ENCODE measurements at places on chromosomes 2 and 18. TPM values are rescaled to one million over a fixed set of nuclear protein-coding genes. Genes with fewer than 3 reads are reported as not detected.

DNA sequence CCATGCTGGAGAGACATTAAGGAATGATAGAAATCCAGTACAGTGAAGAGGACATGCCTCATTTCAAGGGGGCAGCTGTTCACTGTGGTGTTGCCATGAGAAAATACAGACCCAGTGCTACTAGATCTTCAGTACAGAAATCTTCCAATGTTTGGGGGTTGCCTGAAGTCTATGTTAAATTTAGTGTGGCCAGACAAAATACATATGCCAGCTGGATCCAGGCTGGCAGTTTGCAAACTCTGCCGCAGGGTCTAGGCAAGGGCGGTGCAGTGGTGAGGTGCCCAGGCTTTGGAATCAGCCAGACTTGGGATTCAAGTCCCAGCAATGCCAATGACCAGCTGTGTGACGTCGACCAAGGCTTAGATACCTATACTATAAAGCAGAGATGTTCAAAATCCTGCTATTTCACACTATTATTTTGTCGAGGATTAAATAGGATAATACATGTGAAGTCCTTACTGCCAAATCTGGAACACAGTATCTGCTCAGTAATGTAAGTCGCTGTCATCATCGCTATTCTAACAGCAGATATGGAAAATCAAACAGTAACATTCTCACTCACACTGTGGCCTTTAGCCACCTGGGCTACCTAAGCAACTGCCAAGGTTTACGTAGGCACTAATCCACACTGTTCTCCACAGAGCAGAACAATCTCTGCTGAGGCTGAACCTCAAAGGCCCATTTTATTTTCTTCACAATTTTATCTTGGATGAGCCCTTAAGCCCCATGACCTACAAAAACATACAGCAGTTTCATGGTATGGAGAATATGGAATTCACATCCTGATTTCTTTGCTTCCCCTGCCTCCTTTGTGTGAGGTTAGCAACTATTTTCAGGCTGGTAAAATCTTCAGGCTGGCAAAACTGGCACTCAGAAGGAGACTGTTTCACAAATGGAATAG lies 5.9 kb upstream of the TMSB10 start:
- no peak overlapping the region for H3K27ac ChIP-seq
- H3K27me3 ChIP-seq, result peaks cover 7% of the 10 kb centered on the region
- peaks cover 15% of the 10 kb centered on the region for H3K4me1 ChIP-seq
- no peak for DNase-seq

DNA sequence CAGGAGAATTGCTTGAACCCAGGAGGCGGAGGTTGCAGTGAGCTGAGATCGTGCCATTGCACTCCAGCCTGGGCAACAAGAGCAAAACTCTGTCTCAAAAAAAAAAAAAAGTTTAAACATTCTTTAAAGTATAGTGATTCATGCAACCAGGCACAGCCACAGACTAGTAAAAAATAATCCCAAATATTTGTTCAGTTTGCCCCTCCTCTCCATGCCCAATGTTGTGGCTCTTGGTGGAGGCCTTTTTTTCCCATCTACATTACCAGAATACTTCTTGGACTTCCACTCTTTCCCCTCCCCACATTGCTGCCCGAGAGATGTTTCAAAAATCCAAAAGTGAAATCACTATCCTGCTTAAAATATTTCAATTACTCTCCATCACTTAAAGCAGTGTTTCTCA lies 5.1 kb upstream of the MALT1 start:
- DNase-seq, result no peak
- H3K36me3 ChIP-seq, result peaks cover 3% of the 10 kb centered on the region
- H3K4me3 ChIP-seq, result no peak overlapping the region
- H3K4me1 ChIP-seq, result peaks cover 20% of the 10 kb centered on the region

- H3K36me3 ChIP-seq, result peaks cover 30% of the 10 kb centered on the region
- H3K4me3 ChIP-seq, result no peak overlapping the region
- no peak for DNase-seq
- H3K4me1 ChIP-seq, result no peaks in the 10 kb centered on the region
- H3K27me3 ChIP-seq, result no peaks in the 10 kb centered on the region
These were observed 47.6 kb downstream of the RALBP1 start for GRCh38 chr18:9522952-9523351.

DNA sequence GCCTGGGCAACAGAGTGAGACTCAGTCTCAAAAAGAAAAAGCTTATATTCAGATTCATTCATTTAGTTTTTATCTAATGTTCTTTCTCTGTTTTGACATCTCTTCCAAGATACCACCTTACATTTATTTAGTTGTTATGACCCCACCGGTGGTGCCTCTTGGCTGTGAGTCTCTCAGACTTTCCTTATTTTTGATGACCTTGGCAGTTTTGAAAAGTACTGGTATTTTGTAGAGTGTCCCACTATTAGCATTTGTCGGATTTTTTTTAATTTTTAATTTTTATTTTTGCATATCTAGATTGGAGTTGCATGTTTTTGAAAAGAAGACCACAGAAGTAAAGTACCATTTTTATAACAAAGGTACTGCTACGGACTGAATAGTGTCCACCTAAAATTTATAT lies 351.7 kb upstream of the KYNU start:
- H3K4me1 ChIP-seq, result no peaks in the 10 kb centered on the region
- H3K4me3 ChIP-seq, result no peak overlapping the region
- no peaks in the 10 kb centered on the region for H3K36me3 ChIP-seq
- no peak for DNase-seq
- no peaks in the 10 kb centered on the region for H3K27me3 ChIP-seq

CNRIP1 gene
- 21.8 TPM for total RNA-seq

DNA sequence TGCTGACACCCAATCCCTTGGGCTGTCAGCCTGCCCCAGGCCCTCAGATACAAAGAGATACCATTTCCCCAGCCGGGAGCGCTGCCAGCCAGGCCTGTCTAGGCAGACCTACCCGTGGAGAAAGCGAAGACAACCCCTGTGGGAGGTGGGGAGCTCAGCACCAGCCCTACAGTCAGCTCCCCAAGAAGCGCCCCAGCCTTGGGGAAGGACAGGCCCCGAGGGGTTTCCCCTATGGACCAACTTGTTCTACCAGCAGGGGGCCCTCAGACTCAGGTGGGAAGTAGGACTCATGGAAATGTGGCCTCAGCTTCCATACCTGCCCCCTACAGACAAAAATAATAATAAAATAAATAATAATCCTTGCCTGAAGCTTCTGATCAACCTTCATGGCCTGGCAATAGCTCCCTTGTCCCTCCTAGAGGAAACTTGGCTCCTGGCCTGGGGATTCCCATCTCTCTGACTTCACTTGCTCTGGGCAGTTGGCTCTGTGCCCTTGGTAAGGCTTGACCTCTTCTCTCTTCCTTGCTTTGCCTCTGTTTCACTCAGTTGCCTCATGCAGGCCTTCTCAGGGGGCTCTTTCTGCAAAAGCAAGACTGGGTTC lies 7.0 kb downstream of the SLC35F6 start:
- peak; percentile 33 for DNase-seq
- H3K27ac ChIP-seq, result no peak overlapping the region
- no peak overlapping the region for H3K4me3 ChIP-seq
- no peaks in the 10 kb centered on the region for H3K36me3 ChIP-seq

- H3K4me1 ChIP-seq, result peaks cover 4% of the 10 kb centered on the region
- H3K4me3 ChIP-seq, result no peak overlapping the region
- DNase-seq, result no peak
- peaks cover 5% of the 10 kb centered on the region for H3K27me3 ChIP-seq
These were observed 59.1 kb downstream of the FARP2 start for GRCh38 chr2:241415196-241415595.

VIL1 gene
- total RNA-seq, result 0.44 TPM

- H3K27ac ChIP-seq, result no peak overlapping the region
- H3K36me3 ChIP-seq, result peaks cover 5% of the 10 kb centered on the region
- H3K4me3 ChIP-seq, result peak overlapping the region; percentile 14
- peaks cover under 1% of the 10 kb centered on the region for H3K27me3 ChIP-seq
- no peaks in the 10 kb centered on the region for H3K4me1 ChIP-seq
- no peak for DNase-seq
These were observed 8.3 kb upstream of the CFLAR start for GRCh38 chr2:201107624-201108023.

NEURL3 gene
- total RNA-seq, result not detected

TEX44 gene
- total RNA-seq, result not detected

HJURP gene
- 11.4 TPM for total RNA-seq

DNA sequence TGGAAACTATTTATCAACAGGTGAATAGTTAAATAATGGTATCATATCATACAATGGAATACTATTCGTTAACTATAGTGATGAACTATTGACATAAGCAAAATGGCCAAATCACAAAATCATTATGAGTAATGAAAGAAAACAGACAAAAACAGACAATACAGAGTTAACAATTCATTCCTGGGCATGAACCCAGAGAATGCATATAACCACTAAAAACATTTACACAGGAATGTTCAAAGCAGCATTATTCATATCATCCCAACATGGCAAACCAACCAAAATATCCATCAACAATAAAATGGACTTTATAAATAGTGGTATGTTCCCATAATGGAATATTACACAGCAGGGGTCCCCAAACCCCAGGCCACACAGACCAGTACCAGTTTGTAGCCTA lies 131.2 kb upstream of the CYP1B1 start:
- no peaks in the 10 kb centered on the region for H3K27me3 ChIP-seq
- DNase-seq, result no peak
- H3K27ac ChIP-seq, result no peak overlapping the region
- no peaks in the 10 kb centered on the region for H3K36me3 ChIP-seq
- no peak overlapping the region for H3K4me3 ChIP-seq
- H3K4me1 ChIP-seq, result no peaks in the 10 kb centered on the region

DNA sequence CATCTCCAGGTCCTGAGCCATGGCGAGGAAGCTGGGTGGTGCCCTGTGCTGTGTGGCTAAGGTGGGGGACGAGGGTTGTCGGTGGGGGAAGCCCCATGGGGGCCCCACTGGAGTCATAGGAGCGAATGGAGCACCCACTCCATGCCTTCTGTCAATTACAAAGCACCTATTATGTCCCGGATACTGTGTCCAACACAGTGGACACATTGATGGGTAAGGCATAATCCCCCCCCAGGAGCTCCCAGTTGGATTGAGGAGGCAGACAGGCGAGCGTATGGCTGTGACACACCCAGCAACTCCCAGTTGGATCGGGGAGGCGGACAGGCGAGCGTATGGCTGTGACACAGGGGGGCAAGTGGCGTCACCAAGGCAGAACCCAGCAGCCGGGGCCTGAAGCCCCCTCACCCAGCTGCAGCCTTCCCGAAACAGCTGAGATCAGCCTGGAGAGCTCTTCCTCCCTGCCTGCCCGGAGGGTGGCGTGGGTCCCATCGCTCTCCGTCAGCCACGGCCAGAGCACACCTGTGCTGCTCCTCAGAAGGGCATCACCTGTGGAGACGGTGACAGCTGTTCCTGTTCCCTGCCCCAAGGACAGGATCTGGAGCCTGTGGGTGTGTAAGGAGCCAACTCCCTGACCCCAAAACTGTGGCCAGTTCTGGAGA lies 69.6 kb downstream of the HPCAL1 start:
- H3K27me3 ChIP-seq, result peaks cover 7% of the 10 kb centered on the region
- no peak overlapping the region for H3K27ac ChIP-seq
- H3K36me3 ChIP-seq, result no peaks in the 10 kb centered on the region
- no peak for DNase-seq

DNA sequence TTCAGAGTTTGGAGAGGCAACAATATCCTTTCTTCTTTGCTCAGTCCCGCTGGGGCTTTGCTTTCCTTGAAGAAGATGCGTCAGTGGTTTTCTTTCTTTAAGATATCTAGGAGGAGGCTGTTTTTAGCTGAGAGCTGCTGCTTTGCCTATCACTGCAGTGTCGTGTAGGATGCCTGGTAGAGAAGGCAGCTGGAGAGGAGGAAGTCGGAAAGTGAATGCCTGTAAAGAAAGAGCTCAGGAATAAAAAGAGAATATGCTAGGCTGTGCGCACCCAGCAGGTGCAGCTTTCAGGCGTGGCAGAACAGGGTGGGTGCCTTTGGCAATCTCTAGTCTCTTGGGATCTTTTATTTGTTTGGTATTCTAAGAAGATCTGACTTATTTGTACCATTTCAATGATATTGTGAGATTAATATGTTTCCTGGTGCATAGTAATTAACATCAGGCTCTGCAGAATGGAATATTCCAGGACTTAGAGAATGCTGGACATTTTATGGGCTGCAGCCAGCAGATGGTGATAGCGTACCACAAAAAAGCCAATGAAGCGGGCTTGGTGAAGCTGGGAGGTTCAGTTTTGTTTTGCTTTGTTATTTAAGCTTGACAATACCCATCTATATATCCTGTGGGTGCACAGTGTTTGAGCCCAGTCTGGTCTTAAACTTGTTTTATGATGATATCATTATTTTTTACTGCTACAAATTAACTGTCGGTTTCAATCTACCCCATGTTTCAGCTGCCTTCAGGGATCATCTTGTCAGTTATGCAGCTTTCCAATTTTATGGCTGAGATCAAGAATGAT lies 34.9 kb downstream of the CAVIN2 start:
- H3K27ac ChIP-seq, result no peak overlapping the region
- H3K27me3 ChIP-seq, result peaks cover 1% of the 10 kb centered on the region
- no peak overlapping the region for H3K4me3 ChIP-seq
- DNase-seq, result peak; percentile 64
- no peaks in the 10 kb centered on the region for H3K4me1 ChIP-seq

ZSWIM2 gene
- not detected for total RNA-seq

- no peaks in the 10 kb centered on the region for H3K4me1 ChIP-seq
- H3K27me3 ChIP-seq, result peaks cover 4% of the 10 kb centered on the region
- no peak for DNase-seq
- no peak overlapping the region for H3K4me3 ChIP-seq
These were observed 58.2 kb upstream of the CD28 start for GRCh38 chr2:203648273-203648672.

- H3K27me3 ChIP-seq, result no peaks in the 10 kb centered on the region
- peaks cover 5% of the 10 kb centered on the region for H3K36me3 ChIP-seq
These were observed 26.0 kb upstream of the SP3 start for GRCh38 chr2:173990970-173991819.

DNA sequence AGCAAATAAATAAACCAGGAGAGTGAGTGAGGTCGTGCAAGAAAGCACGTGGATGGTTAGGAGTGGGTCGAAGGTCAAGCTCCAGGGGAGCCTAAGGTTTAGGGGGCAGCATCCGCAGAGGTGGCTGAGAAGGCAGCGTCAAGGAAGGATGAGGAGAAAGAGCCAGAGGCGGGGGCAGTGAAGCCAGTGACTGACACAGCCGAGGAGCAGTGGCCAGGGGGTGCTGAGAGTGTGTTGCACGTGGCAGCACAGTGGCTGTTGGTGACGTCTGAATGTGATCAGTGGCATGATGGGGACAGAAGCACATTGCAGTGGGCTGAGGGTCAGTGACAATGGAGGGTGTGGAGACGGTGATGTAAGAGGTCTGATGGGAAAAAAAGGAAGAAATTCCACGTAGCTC lies 13.7 kb upstream of the FHL2 start:
- H3K27ac ChIP-seq, result no peak overlapping the region
- H3K27me3 ChIP-seq, result no peaks in the 10 kb centered on the region
- peaks cover 6% of the 10 kb centered on the region for H3K4me1 ChIP-seq
- DNase-seq, result no peak
- H3K36me3 ChIP-seq, result no peaks in the 10 kb centered on the region
- no peak overlapping the region for H3K4me3 ChIP-seq
